Lung (tissue), 17 donors: ENCODE measurements at places on chromosomes 3 and 15. TPM values are rescaled to one million over a fixed set of nuclear protein-coding genes. Genes with fewer than 3 reads are reported as not detected.

DNA sequence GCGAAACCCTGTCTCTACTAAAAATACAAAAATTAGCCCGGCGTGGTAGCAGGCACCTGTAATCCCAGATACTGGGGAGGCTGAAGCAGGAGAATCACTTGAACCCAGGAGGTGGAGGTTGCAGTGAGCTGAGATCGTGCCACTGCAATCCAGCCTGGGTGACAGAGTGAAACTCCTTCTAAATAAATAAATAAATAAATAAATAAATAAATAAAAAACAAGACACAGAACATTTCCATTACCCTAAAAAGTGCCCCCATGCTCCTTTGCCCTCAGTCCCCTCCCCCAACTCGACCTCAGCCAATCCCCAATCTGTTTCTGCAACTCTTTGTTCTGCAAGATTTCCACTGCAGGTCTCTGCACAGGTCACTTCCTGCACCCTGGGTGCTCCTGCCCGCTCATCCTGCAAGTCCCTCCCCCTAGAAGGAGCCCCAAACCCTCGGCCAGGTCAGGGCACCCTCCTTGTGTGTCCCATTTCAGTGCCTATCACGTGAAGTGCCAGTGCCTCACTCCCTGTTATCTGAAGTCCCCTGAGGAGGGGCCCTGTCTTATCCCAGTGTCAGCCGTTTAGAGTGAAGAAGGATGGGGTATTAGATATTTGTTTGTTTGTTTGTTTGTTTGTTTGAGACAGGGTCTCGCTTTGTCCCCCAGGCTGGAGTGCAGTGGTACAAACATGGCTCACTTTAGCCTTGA lies 1.1 kb downstream of the FAM240A start:
- peaks cover 10% of the 10 kb centered on the region for H3K4me1 ChIP-seq
- H3K4me3 ChIP-seq, result no peak overlapping the region
- no peak overlapping the region for H3K27ac ChIP-seq
- DNase-seq, result no peak

DNA sequence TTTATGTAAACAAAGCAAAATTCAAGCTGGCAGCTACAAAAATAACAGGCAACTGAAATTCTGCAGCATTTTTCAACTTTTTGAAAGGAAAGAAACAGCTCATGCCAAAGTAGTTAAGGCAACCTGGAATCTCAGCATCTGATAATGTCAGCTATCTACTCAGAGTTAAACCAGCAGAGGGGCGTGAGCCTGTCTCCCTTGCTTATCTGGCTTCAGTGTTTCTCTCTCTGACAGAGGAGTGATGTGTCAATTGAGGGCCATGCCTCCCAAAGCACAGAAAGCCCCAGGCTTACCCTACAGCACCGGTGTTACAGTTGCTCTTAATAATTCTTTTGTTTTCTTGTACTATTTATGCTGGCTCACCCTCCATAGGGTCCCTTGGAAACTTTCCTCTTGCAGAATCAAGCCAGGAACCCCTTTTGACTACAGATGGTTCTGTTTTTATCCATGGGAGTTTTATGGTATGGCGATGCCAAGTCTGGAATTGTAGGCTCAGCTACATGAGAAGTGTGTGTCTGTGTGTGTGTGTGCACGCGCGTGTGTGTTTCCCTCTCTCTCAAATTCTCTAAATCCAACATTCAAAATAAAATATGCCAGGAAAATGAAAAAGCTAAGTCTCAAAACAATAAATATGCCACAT lies 7.3 kb downstream of the TMEM212 start:
- H3K4me1 ChIP-seq, result peaks cover 2% of the 10 kb centered on the region
- no peak overlapping the region for H3K27ac ChIP-seq
- H3K36me3 ChIP-seq, result no peaks in the 10 kb centered on the region
- H3K4me3 ChIP-seq, result no peak overlapping the region
- H3K27me3 ChIP-seq, result no peaks in the 10 kb centered on the region

DNA sequence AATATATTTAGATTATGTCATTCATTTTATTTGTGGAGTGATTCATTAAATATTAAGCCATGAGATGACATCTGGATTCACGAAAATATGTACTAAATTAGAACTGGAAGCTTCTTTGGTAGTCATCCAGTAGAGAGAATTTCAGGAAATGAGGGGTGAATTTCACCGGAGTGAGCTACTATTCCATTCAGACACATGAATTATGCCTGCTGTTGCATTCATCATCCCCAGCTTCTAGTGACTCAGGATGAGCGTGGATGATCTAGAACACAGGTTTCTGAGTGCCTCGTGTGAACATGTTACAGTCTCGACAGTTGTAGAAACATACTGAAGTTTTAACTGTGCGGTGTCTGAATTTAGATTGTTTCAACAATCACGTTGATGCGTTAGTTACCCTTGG lies 42.9 kb upstream of the GABRG3 start:
- H3K27ac ChIP-seq, result no peak overlapping the region
- no peaks in the 10 kb centered on the region for H3K36me3 ChIP-seq
- no peak overlapping the region for H3K4me3 ChIP-seq
- no peaks in the 10 kb centered on the region for H3K27me3 ChIP-seq
- no peaks in the 10 kb centered on the region for H3K4me1 ChIP-seq

DNA sequence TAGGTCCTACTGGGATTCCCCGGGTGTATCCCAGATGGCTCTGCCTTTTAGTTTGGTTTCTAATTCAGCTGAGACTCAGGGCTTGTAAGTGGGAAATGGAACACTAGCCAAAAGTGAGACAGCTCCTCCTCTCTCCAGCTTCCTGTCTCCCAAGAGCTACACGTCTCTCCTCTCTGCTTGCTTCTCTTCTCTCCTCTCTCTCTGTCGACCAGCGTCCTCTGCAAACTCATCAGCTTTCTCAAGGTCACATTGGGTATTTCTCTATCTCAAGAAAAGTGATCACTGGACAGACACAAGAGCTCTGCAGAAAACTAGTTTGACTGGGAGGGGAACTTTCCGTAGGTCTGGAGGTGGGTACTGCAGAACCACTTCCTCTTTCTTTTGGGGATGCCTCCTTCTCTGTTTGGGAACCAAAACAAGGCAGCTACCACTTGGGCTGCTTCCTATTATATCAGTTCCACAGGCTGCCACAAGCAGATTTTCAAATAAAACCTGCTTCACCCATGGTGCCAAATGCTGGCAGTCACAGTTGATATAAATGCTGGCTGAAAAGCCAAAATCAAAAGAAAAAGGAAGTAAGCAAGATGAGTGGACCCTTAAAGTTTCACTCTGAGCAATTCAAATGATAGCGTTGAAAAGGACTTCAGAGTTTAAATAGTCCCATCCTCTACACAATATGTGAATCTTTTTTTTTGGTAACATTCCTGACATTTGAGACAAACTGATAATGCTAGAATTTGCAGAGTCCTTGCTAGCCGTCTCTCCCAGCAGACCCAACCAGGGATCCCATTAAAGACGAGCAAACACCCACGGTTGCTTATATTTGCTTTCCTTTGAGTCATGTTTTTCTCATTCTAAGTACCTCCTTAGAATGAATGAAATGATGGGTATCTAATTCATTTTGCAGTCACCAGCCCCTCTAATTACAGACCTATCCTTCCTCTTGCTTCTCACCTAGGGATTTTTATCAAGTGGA lies 7.2 kb upstream of the DYNC1LI1 start:
- H3K27me3 ChIP-seq, result no peaks in the 10 kb centered on the region
- H3K4me3 ChIP-seq, result no peak overlapping the region
- peaks cover 15% of the 10 kb centered on the region for H3K4me1 ChIP-seq
- H3K36me3 ChIP-seq, result no peaks in the 10 kb centered on the region

DNA sequence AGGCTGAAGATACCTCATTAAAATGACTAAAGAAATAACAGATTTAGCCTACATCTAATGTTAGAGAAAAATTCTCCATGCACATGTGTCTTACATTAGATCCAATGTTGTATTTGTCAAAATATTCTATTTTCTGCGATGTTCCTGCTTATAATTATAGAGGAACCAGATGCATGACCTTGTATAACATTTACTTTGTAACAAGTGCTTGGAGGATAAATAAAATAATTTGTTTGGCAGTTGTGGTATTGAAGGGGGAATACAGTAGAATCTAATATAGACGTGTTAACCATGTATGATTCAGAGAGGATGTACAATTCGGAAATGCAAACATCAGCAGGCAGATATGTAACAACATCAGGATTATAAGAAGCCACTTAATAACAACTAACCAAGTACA lies 922.2 kb downstream of the TUSC7 start:
- H3K27ac ChIP-seq, result no peak overlapping the region
- H3K4me1 ChIP-seq, result no peaks in the 10 kb centered on the region
- no peak for DNase-seq
- H3K27me3 ChIP-seq, result no peaks in the 10 kb centered on the region
- no peaks in the 10 kb centered on the region for H3K36me3 ChIP-seq

GRCh38 chr3:20842594-20843436 lies 656.8 kb upstream of the SGO1 start:
- H3K4me3 ChIP-seq, result no peak overlapping the region
- peak; percentile 57 for DNase-seq

DNA sequence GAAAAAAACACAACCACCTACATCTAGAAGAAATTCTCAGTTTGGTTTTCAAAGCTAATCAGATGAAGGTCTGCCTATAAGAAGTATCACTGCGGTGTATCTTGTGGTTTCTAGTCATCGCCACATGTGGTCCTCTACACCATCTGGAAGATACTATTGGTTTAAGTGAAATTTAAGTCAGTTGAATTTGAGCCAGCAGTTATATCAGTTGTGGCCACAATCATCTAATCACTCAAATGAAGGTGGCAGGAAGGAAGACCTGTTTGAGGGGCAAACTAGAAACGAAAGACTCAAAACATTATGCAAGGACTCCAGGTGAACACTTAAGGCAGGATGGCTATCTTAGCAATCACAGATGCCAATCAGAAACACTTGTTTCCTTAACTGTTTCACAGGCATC lies 48.7 kb downstream of the ETV5 start:
- no peak overlapping the region for H3K27ac ChIP-seq
- no peak overlapping the region for H3K4me3 ChIP-seq
- no peaks in the 10 kb centered on the region for H3K4me1 ChIP-seq
- H3K27me3 ChIP-seq, result no peaks in the 10 kb centered on the region
- peaks cover 39% of the 10 kb centered on the region for H3K36me3 ChIP-seq
- DNase-seq, result no peak

- peaks cover 6% of the 10 kb centered on the region for H3K4me1 ChIP-seq
- DNase-seq, result peak; percentile 83
- H3K36me3 ChIP-seq, result no peaks in the 10 kb centered on the region
- H3K27ac ChIP-seq, result no peak overlapping the region
These were observed 7.3 kb downstream of the MYO5C start for GRCh38 chr15:52288051-52288942.

DNA sequence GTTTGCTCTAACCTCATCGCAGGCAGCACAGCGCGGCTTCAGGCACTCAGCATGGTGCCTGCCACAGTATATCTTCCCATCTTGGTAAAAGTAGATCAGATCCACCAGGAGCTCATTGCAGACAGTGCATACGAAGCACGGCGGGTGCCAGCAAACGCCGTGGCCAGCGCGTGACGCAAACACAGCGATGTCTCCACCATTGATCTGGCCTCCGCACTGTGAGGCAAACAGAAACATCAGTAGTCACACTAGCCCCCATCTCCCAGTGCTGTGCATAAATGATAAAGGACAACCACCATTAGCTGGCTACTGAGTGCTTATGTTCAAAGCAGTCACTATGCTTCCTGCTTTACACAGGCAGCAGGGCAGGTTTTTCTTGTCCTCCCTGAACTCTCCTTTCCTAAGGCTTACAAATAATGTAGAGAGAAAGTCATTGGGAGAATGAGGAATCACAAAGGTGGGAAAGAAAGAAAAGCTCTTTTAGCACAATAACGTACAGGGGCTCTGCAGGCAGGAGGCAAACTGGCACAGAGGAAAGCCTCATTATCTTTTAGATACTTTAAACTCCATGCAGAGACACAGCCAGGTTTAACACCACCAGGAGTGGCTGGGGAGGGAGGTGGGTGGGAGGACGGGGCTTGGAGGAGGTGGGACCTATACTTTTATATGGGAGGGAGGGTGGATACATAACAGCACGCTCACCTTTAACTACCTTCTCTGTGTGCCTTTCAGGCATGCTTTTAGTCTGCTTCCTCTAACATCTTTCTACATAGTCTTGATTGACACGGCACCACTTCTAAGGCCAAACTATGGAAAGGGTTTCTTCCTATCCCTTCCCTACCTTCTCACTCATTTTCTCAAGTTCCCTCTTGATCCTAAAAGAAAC lies 67.9 kb downstream of the PRICKLE2 start:
- H3K27ac ChIP-seq, result no peak overlapping the region
- no peaks in the 10 kb centered on the region for H3K27me3 ChIP-seq
- peaks cover 13% of the 10 kb centered on the region for H3K36me3 ChIP-seq
- no peak overlapping the region for H3K4me3 ChIP-seq
- H3K4me1 ChIP-seq, result peaks cover 6% of the 10 kb centered on the region
- peak; percentile 78 for DNase-seq

- H3K4me3 ChIP-seq, result no peak overlapping the region
- peak; percentile 1 for DNase-seq
- no peaks in the 10 kb centered on the region for H3K36me3 ChIP-seq
- H3K4me1 ChIP-seq, result peaks cover 1% of the 10 kb centered on the region
- H3K27ac ChIP-seq, result no peak overlapping the region
- no peaks in the 10 kb centered on the region for H3K27me3 ChIP-seq
These were observed 168.0 kb upstream of the SMAD3 start for GRCh38 chr15:66897416-66897815.

DNA sequence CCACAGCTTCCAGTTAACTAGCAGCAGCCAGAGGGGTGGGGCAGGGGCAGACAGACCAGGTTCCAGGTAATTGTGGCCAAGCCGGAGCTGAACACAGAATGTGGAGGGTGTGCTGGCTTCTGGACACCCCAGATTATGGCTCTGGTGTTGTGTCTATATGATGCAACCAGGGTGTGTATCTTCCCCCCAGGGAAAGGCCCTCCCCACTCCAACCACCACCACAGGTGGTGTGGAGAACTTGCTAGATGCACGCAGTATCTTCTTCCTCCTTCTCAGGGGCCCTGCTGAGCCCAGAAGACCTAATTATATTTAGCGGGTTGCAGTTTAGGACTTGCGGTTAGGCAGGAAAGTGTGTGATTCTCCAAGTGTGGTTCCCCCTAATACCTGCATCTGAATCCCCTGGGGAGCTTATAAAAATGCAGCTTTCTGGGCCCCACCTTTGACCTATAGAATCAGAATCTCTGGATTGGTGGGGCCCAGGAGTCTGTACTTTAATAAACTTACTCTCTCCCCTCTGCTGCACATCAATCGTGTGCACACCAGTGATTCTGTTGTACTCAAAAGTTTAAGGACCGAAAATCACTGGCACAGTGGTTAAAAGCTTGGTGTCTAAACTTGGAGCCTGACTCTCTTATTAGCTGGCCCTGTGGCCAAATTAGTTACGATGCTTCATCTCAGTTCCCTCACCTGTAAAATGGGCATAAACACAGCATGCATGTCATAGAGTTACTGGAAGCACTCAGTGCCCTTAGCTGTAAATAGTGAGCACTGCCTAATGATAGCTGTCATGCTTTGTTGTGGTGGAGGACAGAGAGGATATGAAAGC lies 379.1 kb upstream of the PROK2 start:
- no peaks in the 10 kb centered on the region for H3K27me3 ChIP-seq
- no peak for DNase-seq
- no peaks in the 10 kb centered on the region for H3K36me3 ChIP-seq
- H3K4me1 ChIP-seq, result peaks cover 2% of the 10 kb centered on the region

GRCh38 chr15:79160211-79160610 lies 69.6 kb upstream of the RASGRF1 start:
- DNase-seq, result no peak
- H3K27me3 ChIP-seq, result no peaks in the 10 kb centered on the region
- no peak overlapping the region for H3K4me3 ChIP-seq
- no peaks in the 10 kb centered on the region for H3K4me1 ChIP-seq
- no peak overlapping the region for H3K27ac ChIP-seq

GP9 gene
- 0.40 TPM for total RNA-seq

GP5 gene
- total RNA-seq, result 1.1 TPM

STARD5 gene
- 4.5 TPM for total RNA-seq

CNTN4 gene
- 30.7 TPM for total RNA-seq

AGBL1 gene
- total RNA-seq, result 8.7 TPM
